ENCODE measurements at places on chromosomes 7 and 10.
A peak's percentile ranks its signal among the peaks of the same experiment; 100 is the strongest.

DNA sequence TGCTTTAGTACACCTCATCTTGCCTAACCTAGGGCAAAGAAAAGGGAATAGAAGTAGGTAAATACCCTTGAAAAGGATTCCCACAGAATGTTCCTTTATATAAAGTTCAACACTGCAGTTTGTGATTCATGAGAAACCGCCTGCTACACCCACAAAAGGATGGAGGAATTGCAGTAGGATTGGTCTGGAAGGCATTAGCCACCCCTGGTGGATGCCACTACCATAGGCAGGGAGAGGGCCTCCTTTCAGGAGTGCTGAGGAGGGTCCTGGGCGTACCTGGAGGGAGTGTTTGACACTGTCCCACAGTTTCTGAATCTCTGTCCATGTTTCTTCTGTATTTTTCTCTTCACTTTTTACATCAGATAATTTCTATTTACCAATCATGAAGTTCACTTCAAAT lies 221.8 kb upstream of the TMEM72 start:
- DNase-seq: no peak

- no peak for DNase-seq
Measured at GRCh38 chr10:5659702-5660528, 6.5 kb downstream of the ASB13 start.

DNA sequence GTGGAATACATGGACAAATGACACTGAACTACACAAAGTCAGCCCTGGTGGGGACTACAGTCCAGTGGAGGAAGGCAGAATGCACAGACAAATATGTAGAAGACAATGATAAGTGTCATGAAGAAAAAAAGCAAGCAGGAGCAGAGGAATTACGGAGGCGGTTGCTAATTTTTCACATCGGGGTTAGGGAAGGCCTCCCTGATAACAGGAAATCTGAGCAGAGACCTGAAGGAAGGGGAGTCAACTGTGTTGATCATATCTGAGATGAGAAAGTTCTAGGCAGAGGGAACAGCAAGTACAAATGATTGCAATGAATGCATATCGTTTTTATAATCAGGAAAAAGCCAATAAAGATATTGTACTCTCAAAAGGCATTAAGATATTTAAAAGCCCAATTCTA lies 14.0 kb downstream of the KIAA1549 start:
- no peak for DNase-seq

DNA sequence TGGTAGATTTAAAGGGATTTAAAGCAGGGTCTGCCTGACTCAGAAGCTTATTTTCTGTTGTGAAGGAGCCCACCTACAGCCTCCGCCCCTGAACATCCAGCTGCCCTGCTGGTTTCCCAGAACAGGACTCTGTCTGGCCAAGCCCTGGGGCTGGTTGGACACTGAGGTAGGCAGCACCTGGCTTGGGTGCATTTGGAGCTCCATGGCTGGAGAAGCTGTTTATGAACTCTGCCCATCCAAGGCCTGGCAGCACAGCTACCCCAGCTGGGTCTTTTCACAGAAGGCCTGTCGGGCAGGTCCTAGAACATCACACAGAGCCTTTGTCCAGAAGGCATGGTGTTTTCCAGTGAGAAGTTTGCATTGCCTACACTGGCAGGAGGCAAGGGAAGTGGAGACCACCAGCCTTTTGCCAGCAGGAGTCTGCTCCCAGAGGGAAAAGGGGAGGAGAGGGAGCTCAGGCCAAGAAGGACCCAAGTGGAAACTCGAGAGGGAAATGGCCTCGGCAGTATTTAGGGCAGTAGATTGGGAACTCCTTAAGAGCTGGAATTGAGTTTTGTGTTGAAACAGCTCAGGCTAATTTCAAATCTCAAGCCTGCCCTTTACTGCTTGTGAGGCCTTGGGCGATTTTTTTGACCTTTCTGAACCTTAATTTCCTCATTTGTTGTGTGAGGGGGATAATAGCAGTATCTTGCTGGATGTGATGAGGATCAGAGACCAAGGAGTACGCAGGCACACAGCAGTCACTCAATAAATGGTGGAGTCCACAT lies 12.3 kb upstream of the PDCD4 start:
- DNase-seq: no peak

GRCh38 chr10:22570733-22571430 lies 143.5 kb downstream of the PIP4K2A start:
- DNase-seq: no peak

GRCh38 chr7:45342236-45342635 lies 184.6 kb downstream of the RAMP3 start:
- no peak for DNase-seq

DNA sequence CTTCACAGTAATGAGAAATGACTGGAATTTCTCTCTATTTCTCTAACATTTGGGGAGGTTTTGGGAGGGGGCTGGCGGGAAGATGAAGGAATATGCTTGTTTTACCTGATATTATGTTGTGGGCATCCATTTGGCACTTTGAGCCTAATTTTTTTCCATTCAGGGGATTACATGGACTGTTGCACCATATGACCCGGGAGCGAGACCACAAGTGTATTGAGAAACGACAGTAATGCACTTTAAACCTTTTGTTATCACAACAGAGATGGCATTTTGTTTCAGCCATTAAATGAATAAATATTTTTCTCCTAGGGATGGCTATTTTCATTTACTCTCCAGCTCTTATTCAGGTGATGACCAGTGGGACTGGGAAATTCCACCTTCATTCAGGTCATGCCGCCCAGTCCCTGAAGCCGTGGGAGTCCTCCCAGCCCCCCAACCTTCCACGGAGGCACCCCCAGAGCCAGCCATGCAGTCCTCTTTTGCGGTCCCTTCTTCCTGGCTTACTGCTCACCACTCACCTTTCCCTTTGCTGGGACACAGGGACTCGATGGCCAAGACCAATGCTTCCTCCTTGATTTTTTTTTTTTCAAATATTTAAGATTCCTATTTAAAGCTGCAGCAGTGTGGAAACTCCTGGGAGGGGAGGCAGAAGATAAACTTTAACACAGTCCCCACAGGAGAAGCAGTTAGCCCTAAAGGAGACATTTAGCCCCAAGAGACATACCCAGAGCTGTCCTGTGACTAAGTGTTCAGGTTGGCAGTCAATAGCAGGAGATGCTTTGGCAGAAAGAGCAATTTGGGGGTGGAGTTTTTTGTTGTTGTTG lies 190.9 kb upstream of the YAE1 start:
- DNase-seq: no peak

DNA sequence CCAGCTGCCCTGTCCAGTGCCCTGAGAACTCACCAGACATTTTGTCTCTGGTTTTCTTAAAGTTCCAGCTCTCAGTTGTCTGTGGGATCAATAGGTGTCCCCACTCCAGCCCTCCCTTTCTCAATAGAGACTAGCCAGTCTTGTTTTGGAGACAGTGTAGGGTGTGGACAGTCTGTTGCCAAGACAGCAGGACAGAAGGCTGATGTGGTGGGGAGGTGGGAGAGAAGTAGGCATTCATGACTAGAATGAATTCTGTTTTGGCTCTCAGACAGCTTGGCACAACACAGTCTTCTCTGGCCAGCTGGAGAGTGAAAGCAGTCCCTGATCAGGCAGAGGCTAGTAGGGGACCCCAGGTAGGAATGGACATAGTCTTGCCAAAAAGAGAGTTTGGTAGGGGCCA lies 467.0 kb upstream of the PODXL start:
- peak; percentile 7 for DNase-seq

GRCh38 chr10:114389426-114389825 lies 14.9 kb downstream of the AFAP1L2 start:
- no peak for DNase-seq

GRCh38 chr10:78458983-78459638 lies 425.4 kb downstream of the RPS24 start:
- DNase-seq: no peak

DNA sequence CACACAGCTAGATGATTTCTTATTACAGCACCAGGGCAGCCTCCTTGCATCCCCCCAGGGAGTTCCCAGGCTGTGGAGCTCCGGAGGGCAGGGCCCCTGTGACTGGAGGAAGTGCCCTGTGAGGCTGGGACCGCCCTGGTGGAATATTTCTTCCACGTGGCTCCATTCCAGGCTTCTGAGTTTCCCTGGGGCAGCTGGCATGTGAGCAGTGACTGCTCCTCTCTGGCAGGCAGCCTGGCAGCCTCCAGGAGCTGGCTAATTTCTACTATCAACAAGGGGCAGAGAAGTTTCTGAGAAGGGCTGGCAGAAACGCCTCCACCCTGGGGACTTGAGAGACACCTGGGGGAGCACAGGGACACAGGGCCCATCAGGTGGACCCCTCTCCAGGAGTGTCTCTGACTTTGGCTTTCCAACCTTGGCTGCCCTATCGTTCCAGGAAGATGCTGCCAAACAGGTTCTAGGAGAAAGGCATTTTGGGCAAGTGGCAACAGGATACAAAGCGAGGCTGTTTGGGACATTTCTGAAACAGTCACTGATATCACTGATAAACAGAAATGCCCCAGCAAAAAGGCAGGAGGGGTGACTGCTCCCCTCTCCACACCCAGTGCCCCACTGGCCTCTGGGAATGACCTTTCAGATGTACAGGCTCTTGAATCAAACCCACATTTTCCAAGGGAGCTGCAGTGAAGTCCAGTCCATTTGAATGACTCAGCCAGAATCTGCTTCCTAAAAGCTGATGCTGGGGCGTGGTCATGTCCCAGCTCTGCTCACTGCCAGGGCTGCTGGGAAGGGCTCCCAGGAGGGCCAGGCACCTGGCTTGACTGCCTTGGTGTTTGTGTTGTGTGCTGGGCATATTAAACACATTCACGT lies 16.1 kb downstream of the MYOF start:
- DNase-seq: peak; percentile 61

DNA sequence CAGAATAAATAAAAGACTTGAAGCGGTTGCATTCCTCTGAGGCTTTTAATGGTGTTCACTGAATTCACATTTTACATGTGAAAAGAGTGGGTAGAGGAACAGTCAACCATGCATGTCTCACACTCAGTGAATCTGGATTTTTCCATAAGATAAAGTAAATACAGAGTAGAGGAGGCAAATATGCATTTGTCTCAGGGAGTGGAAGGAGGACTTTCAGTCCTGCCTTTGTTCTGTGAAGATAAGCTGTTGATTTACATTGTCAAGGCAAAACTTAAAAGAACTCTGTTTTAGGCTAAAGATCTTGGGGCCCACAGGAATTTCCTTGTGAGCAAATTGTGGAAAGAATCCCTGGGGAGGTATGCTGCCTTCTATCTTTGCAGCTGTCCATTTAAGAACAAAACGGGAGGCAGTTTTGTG lies 825.3 kb upstream of the MBL2 start:
- DNase-seq: no peak

DNA sequence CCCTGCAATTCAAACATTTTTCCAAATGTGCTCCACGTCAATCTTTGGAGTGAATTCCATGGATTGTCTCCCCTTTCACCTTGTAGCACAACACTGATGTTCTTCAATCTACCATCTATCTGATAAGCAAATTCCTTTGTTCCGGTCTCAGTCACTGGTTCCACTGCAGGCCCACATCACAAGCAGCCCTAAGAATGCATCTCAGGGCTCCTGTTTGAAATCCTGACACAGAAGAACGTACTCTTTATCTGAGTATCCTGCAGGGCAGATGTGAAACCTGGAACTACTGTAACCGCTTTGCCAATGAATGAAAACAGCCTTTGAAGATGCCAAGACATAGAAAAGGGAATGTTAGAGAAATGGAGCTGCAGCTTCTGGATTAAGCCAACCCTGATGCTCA lies 62.9 kb upstream of the FAM133B start:
- DNase-seq: no peak

DNA sequence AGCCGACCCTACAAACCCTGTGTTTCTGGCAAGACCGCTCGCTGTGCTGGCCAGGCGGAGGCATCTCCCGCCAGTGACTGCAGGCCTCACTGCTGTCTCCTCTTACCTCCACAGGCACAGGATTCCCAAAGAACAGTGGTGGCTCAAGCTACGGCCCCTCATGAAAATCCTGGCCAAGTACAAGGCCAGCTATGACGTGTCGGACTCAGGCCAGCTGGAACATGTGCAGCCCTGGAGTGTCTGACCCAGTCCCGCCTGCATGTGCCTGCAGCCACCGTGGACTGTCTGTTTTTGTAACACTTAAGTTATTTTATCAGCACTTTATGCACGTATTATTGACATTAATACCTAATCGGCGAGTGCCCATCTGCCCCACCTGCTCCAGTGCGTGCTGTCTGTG lies 36.2 kb downstream of the PITRM1 start:
- DNase-seq: no peak

- DNase-seq: no peak
Measured at GRCh38 chr7:110595694-110596093, 495.2 kb upstream of the LRRN3 start.

- peak; percentile 73 for DNase-seq
Measured at GRCh38 chr10:11986593-11987216, 55.9 kb downstream of the UPF2 start.

DNA sequence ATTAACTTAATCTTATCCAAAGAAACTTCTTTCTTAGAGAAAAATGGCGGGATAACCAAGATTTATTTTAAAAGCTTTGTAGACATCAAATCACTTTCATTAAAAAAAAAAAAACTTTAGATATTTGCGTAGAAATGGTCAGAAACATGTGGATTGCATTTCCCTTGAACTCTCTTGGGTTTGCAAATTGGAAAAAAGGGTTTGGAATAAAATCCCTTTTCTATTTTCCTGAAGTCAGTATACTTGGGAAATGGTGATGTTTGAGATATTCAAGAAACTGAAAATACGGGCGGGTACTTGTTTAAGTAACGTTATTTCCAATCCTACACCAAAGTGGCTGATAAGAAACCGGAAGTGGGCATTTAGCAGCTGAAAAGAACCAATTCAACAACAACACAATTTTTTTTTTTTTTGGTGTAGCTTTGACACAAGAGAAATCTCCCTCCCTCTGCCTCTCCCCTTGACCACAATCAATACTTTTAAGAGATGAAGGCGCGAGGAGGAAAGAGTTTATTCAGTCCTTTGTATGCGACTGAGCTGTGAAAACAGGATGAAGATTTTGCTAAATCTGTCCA lies 13.7 kb upstream of the GFRA1 start:
- no peak for DNase-seq

DNA sequence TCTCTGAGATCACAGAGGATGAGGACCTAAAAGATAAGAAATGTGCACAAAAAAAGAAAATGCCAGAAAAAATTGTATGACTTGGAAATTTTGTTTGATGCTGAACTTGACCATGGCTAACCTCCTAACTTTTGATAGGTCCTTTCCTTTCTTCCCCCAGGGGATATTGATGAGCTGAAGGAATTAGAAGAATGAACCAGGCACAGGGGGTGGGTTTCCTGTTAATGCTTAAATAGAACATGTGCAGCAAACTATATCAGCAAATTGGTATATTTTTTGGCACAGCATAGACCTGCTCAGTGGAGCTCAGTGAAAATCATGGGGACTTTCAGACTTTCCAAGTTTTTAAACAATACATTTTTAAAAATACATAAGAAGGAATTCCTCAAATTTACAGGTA lies 300.7 kb downstream of the HDAC9 start:
- no peak for DNase-seq

- no peak for DNase-seq
Measured at GRCh38 chr7:117047496-117047895, 94.2 kb downstream of the ST7 start.
